ENCODE measurements at places on chromosomes 7 and 10.

- no peak for DNase-seq
Measured at GRCh38 chr7:5692112-5692844, 89.2 kb downstream of the RNF216 start.

GRCh38 chr10:61896854-61897661 is 4.4 kb upstream of the ARID5B start:
- no peak for DNase-seq

DNA sequence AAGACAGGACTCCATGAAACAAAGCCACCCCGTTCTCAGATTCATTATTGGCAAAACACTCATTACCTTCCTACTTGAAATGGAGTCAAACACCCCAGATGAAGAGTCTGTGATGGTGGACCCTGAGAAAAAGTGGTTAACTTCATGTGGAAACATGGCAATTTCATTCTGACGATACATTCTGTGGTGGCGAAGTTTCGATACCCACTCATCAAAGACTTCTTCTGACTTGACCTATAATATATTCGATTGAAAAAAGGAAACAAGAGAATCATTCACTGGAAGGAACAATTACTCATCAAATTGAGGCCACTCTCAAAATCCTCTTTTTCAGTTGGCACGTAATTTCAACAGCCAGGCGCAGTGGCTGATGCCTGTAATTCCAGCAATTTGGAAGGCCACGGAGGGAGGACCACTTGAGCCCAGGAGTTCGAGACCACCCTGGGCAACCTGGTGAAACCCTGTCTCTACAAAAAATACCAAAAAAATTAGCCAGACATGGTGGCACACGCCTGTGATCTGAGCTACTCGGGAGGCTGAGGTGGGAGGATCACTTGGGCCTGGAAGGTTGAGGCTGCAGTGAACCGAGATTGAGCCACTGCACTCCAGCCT is 108.8 kb upstream of the GSDME start:
- no peak for DNase-seq

DNA sequence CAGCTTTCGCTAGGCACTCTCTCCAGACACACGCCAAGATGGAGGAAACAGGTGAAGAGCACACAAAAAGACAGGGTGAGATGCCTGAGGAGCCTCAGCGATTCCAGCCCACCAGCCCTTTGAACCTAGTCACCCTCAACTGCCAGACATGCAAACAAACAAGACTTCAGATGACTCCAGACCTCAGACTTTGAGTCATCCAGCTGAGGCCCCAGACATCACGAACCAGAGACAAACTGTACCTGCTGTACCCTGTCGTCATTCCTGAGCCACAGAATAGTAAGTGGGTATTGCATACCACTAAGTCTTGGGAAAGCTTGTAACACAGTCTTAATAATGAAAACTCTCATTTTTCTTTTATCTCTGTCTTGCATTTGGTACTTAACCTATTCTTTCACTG is 126.6 kb upstream of the LSM8 start:
- no peak for DNase-seq

- no peak for DNase-seq
Measured at GRCh38 chr7:108108131-108108530, 22.0 kb downstream of the LAMB4 start.

GRCh38 chr10:60717852-60718251 is 60.4 kb upstream of the CDK1 start:
- no peak for DNase-seq

DNA sequence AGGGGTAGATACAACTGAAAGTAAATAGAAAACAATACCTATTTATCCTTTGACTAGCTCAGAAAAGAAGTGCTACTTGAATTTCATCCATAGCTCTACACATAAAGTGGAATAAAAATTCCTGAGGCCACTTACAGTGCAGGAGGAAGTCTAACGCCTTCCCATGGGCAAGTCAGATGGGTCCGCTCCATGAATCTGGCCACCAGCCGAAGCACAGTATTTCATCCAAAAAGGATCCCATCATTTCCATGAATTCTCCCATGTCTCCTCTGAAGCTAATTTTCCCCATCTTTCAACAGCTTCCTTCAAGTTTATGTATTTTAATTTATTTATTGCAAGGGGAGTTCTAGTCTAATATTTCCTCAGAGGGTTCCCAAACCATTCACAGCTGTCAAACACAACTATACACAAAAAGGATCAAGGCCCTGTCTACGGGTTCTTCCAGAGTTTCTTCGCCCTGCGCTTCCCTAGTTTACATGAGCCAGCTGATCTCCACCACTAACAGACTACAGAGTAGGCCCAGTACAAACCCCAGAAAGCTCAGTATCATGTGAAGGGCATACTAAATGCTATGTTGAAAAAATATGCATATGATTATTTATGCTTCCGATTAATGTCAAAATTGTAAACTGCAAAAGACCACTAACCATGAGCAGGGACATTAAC is 184.7 kb downstream of the DOCK4 start:
- no peak for DNase-seq

DNA sequence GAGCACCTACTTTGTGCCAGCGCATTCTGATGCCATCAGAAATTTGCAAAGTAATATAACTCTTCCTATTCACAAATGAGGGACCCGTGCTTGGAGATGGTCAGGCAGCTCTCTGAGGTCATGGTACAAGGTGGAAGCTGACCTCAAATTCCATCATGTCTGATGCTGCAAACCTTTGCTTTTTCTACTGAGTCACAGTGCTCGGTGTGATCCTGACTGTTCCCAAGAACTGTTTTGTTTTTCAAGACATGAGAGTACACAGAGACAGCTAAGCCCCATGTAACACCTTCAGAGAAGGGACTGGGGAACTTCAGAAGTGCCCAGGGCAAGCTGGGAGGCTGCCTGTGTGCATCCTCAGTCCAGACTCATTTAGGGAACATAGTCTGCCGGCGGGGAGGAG is 111.3 kb downstream of the FRMD4A start:
- DNase-seq = no peak

- no peak for DNase-seq
Measured at GRCh38 chr10:70491614-70492013, 13.0 kb downstream of the PALD1 start.

- no peak for DNase-seq
Measured at GRCh38 chr7:138618933-138619332, 82.2 kb downstream of the SVOPL start.

DNA sequence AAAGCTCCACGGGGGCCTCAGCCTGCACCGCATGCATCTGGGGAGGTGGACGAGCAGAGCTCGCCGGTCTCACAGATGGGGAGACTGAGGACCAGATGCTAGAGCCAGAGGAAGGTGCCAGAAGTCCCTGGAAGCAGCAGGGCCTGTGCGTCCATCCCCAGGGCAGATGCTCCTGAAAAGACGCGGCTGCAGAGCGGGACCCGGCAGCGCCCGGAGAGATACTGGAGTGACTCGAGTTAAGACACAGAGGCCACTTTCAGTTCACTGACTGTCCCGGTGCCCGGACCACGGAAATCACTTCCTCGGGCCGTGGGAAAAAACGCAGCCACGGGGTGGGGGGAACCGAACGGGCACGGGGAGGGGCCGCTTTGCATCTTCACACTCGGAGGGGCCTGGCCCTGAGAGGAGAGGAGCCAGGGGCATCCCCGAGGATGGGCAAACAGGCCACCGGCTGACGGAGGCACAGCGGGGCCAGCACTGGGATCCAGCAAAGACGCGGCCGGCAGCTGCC is 85.4 kb downstream of the FOXL3 start:
- no peak for DNase-seq

DNA sequence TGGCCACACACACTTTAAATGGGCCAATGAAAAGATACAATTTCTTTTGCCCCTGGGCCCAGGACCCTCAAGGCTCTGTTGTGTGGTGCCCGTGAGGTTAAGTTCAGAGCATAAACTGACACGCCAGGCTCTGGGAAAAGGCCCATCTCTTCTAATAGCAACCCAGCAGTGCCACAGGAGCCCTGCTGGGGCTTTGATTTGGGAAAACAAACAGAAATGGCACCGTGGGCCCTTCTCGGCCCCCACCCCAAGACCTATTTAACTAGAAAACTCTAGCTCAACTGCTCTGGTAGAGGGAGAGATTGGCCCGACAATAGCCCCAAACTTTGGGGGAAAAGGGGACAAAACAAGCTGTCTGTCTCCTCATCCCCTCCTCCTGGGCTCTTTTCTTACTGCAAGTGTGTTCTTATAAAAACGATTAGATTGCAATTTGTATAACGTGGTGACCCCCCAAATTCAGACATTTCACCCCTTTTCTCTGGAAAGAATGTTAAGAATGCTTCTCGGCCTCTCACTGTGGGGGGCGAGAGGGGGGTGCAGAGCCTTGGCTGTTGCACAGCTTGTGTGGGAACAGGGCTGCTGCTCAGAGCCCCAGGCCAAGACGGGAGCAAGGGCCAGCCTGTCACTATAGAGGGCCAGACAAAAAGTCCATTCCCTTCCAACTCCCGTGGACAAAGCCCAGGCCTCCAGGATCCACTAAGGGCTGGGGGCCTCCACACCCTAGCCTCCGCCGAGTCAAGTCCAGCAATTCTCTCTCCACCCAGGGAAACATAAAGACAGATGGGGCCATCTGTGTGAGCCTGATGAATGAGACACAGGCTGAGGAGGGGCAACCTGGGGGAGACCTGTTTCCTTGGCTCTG is 26.8 kb downstream of the DPCD start:
- DNase-seq = no peak

DNA sequence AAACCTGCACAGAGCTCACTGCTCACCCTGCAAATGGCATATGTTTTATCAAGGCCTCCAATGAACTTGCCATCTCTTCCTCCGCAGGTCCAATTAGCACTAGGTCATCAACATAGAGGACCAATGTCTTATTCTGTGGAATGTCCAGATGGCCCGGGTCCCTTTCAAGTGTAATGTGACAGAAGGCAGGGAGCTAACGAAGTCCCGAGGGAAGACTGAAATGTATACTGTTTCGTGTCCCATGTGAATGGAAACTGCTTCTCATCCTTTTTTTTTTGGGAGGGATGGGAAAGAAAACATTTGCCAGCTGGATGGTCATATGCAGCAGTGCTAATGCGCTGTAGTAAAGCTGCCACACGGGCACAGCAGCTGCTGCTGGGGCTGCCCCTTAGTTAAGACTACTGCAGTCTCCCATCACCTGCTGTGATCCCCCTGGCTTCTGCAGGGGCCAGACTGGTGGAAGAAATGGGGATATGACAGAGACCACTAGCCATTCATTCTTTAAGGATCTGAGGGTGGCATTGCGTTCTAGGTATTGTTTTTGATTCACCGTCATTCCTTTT is 61.7 kb upstream of the CCNY start:
- no peak for DNase-seq

DNA sequence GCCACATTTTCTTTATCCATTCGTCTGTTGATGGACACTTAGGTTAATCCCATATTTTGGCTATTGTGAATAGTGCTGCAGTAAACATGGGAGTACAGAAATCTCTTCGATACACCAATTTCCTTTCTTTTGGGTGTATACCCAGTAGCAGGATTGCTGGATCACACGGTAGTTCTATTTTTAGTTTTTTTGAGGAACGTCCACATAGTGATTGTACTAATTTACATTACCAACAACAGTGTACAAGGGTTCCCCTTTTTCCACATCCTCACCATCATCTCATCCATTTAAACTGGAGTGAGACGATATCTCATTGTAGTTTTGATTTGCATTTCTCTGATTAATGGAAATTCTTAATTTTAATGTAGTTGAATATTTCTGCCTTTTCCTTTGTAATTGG is 19.3 kb downstream of the VKORC1L1 start:
- DNase-seq = no peak

DNA sequence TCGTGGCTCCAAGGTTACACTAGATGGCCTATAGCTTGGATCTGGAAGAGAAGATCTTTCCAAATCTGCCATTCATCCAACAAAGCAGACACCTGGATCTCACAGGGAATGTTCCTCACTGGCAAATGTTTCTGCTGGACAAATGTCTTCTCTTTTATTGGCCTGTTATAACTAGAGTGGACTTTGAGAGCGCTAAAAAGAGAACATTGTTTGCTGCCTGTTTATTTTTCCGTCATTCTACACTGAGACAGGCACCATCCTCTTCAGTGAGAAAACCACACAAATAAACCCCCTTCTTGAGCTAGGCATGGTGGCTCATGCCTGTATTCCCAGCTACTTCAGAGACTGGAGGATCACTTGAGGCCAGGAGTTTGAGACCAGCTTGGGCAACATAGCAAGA is 206.9 kb downstream of the CREB5 start:
- no peak for DNase-seq

DNA sequence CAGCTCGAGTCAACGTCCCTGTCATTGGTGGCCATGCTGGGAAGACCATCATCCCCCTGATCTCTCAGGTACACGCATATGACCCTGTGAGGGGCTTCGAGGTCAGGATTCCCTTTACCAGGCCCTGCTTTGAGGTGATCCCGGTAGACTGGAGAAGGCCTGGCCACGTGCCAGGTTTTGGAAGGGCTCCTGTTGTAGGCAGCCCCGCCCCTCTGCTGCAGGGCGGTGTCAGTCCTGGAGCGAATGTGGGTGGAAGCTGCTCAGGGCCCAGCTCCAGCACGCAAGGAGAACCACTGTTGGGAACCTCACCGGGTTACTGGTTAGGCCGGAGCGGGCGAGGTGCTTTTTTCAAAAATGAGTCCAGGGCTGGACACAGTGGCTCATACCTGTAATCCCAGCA is 15.6 kb downstream of the MDH2 start:
- DNase-seq = no peak

DNA sequence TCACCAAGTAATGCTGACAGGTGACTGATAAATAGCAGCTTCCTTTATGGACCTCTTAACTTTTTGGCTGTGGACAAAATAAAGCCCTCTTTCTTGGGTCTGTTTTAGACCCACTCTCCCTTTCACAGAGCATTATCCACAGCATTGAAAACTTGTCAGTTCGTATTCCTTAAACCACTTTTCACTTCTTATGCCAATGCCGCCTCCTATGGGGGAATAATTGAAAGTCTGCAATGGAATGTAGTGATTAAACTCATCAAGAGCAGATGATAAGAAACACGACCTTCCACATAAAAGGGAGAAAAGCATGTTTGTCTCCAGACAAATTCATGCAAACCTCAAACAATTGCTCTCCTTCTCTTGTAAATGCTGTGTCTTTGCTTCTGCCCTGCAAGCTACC is 153.4 kb downstream of the SORCS1 start:
- no peak for DNase-seq

- DNase-seq = no peak
Measured at GRCh38 chr10:108632144-108632543, 1291.2 kb downstream of the XPNPEP1 start.

- no peak for DNase-seq
Measured at GRCh38 chr10:85596389-85596788, 770.2 kb downstream of the GRID1 start.

- no peak for DNase-seq
Measured at GRCh38 chr10:121668314-121669027, 70.2 kb upstream of the FGFR2 start.

GRCh38 chr7:140696024-140696679 is 356 bp upstream of the NDUFB2 start:
- DNase-seq = peak; percentile 91
